ENCODE measurements at places on chromosomes 16 and 17. TPM values are rescaled to one million over a fixed set of nuclear protein-coding genes. Genes with fewer than 3 reads are reported as not detected.

DNA sequence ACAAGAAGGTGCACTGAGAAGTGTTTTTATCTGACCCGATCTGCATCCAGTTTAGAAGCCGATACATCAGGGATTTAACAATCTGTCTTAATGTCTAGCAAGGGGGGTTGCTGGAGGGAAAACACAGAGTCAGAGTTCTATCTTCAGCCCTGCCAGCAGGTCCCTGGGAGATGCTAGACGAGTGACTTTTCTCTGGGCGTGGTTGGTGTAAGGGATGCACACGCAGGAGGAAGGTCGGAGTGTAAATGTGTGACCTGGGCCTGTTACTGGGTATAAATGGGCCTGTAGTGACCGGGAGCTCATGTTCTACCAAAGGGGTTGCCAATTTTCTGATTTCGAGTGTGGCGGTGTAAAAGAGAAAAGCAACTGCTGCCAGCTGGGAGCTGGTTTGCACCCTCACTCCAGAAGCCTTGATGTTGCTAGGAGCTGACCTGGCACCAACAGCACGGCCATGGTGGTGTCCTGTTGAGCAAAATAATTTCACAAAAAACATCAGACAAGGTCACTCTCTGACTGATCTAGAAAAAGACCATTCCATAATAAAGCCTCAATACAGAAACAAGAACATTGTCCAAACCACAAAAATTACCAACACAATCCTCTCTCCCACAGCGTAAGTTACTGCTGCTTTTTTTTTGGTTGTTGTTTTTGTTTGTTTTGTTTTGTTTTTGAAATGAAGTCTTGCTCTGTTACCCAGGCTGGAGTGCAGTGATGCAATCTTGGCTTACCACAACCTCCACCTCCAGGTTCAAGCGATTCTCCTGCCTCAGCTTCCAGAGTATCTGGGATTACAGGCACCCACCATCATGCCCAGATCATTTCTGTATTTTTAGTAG, 1.3 kb upstream of the KCTD13 start:
- no peak for DNase-seq

- no peak for DNase-seq
Observed at GRCh38 chr17:5823219-5823618, 238.9 kb upstream of the NLRP1 start.

DNA sequence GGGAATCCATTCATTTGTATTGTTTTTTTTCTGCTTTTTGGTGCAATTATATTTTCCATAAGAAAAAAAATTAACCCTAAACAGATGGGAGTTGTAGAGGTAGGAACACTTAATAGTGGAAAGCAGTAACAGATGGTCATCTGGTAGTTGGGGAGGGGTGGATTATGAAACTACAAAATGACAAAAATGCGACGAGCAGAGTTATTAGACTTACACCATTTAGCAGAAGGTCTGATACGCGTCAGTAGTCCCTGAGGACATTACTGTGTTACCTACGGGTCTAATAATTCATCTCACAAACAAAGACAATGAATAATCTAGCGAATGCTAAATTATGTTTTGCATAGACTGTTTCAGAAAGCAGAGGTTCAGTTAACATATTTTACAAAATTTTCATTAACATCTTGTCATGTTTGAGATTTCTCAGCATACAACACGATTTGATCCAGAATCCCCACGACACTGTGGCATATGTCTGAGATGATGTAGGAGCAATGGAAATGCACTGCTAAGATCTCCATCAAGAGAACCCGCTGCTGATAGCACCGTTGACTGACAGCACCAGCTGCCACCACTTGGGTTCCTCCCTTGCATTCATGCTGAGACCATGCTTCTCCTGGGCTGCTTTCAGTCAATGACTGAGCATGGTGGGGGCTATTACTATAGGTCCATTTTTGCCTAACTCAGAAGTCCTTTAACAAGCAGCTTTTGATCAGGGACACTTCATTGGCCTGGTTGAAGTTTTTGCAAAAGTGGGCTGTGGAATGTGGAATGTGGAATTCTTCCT, 182.2 kb upstream of the CPHXL start:
- DNase-seq, result no peak

DNA sequence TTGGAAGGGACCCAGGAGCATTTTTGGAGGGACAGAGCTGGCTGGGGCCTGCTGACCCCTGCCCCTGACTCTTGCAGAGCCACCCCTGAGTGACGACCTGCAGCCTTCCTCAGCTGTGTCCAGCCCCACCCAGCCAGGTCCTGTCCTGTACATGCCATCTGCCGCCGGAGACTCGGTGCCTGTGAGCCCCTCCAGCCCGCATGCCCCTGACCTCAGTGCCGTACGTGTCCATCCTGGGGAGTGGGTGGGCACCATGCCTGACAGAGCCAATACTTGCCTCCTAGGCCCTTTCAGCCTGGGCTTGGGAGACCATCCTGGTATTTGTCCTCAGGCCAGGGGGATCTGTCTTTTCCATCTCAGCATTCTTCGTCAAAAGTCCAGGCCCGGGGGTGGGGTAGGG, 27.5 kb downstream of the UNC13D start:
- no peak for DNase-seq

GRCh38 chr16:85912211-85912974, 13.4 kb downstream of the IRF8 start:
- peak; percentile 96 for DNase-seq

DNA sequence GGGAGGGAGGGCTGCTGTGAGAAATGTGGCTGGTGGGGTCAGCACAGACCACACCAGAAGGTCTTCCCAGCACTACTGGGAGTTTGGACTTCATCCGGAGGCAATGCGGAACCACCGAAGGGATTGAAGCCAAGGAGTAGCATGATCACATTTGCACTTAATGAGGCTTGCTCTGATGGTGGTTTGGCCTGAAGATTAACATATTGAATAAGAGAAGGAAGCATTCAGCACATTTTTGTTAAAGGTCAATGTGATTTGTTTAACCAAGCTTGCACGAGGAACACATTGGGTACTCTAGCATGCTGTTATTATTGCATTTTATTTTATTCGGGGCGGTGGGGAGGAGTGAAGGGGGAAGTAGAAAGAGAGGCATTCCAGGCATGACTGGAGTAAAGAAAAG, 378.6 kb downstream of the UTP18 start:
- DNase-seq, result no peak

GRCh38 chr16:56266641-56267607, 75.6 kb downstream of the GNAO1 start:
- no peak for DNase-seq

- DNase-seq, result peak; percentile 80
Observed at GRCh38 chr17:17445925-17446665, 30.7 kb upstream of the MED9 start.

DNA sequence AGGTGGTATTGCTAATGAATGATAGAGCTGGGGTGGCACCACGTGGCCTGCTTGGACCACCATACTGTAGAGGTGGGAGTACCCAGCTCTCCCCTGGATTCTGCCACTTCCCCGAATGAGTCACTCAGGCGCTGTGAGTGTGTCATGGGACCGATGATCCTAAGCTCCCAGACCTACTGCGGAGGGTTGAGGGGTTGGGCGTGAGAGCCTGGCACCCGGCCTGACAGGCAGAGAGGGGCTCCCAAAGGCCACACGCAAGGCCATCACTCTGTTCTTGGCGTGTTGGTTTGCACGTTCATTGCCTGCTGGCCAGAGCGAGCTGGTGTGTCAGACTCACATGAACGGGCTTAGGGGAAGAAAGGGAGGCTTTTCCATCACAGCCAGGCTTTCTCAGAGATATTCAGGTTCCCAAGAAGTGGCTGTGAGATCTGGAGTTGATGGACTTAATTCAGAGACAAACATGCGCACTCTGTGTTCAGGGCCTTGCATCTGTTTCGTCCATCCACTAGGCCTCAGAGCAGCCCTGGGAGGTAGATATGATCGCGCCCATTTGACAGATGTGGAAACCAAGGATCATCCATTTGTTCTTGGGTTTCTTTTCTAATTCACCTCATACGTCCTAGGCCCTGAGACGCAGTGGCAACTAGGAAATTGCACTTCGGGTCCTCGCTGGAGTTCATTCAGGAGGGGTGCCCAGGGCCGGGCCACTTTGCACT, 41.4 kb downstream of the CMIP start:
- DNase-seq, result peak; percentile 98

TGFB1I1 gene
- 56.7 TPM for total RNA-seq

HSPB9 gene
- total RNA-seq, result not detected

LPCAT2 gene
- 34.1 TPM for total RNA-seq

KRTAP4-9 gene
- not detected for total RNA-seq
